Activated CD4-positive, CD25-positive, alpha-beta regulatory T cell treated with anti-CD3 and anti-CD28 coated beads, Interleukin-2, amount 50 U/mL, for 72 hours (primary cell): ENCODE measurements at places on chromosomes 12 and 14.
A peak's percentile ranks its signal among the peaks of the same experiment; 100 is the strongest.

DNA sequence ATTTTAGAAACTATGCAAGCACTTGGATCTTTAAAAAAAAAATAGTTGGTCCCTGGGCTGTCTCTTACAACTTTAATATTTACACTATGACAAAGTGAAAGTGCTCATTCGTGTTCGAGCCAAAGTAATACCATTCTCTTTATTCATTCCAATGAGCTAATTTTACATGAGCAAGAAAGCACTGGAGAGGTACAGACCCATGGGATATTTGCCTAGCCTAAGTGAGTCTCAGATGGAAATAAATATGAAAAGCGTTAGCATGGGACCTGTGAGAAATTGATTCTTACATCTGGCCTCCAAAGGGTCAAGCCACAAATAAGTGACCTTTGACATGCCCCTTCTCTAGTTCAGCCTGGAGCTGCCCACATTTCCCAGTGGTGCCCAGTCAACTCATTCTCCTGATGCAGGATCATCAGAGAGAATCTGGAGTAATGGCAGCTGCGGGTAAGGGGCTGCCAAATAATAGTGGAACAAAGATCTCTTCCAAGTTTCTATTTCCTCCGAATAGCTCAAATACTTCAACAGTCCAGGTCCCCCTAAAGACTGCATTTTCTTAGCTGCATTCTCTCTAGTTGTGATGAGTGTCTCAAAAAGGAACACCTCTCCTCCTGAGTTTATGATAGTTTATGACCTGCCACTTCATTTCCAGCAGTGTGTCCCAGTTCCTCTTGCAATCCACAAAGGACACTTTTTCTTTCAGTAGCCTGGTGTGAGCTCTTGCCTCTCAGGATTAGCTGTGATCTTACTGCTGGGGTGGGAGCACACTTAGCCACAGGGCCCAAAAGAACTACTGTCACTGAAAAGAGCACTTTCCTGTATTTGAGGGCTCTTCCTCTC, 208.2 kb downstream of the DAD1 start:
- no peak for DNase-seq

DNA sequence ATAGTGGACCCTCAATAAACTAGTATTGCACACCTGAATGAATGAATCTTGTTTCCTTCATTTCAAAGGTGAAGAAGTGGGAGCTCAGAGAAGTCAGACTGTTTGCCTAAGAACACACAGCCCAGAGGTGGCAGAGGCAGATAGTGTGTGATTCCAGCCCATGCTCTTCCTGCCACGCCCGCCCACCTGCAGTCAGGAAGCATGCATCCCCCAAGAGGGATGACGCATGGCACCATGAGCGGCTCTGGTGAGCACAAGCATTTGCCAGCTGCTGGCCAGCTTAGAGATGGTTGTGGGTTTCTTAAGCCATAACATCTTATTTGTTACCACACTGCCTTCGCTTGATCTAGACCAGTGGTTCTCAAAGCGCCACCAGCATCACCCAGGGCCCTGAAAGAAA, 133.8 kb downstream of the RIMBP2 start:
- DNase-seq = no peak

- DNase-seq = peak; percentile 74
Observed at GRCh38 chr12:52980650-52981423, 25.4 kb upstream of the EIF4B start.

- no peak for DNase-seq
Observed at GRCh38 chr12:2688381-2688931, 106.3 kb upstream of the FKBP4 start.

GRCh38 chr12:45543887-45544286, 185.6 kb upstream of the ARID2 start:
- no peak for DNase-seq

- DNase-seq = no peak
Observed at GRCh38 chr12:131052929-131053328, 99.2 kb downstream of the ADGRD1 start.

DNA sequence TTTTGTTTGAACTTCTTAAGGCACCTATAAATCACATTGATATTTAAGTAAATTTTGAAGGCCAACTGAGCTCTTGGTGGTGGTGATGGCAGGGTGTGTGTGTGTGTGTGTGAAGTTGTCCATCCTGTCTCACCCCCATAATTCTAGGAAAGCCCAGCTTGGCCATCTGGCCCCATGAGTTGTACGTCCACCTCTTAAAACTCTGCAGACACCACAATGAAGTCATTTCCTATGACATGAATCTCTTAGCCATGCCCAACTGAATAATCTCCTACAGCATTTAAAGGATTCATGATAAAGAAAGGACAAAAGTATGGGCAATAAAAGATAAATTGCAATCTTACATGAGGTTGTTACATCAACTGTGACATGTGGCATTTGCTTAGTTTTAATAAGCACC, 123.4 kb downstream of the TTC7B start:
- no peak for DNase-seq

GRCh38 chr12:121753844-121754264, 39.6 kb downstream of the RHOF start:
- no peak for DNase-seq

GRCh38 chr14:106459971-106460730, 933.8 kb downstream of the TMEM121 start:
- DNase-seq = peak; percentile 73

GRCh38 chr12:52185400-52185967, 6.3 kb downstream of the KRT80 start:
- DNase-seq = no peak

- no peak for DNase-seq
Observed at GRCh38 chr14:91321131-91321530, 76.6 kb upstream of the GPR68 start.

DNA sequence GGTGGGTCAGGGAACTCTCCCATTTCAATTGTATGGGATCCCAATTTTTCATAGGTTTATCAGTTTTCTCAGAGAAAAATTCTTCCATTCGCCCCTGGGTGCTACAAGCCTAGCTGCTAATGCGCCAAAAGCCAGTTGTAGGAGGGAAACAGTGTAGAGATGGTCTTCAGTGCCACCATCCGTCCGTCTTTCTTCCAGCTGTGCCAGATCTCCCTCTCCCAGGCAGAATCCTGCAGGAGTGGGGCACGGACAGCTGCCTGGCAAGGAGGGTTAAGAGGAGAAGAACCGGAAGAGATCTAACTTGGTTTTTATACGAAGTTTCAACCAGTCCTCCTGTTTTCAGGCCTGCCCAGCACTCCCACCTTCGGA, 38.9 kb upstream of the FUT8 start:
- DNase-seq = no peak
